ENCODE measurements at places on chromosomes 13 and 19.

DNA sequence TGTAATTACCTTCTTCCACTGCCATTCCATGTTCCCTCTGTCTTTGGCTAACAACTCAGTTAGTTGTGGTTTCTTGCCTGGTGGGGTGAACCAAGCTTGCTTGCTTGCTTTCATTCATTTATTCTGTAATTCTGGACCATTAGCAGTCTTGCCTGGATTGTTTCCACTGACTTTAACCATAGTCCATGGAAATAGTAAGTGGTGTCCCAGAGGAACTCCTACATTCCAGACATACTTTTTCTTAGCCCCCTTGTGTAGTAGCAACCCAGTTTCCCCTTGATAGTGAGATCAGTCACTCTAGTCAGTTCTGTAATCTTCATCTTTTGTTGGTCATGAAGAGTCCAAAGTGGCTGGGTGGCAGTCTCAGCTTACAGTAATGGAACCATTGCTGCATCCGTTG lies 23.2 kb downstream of the PDS5B start:
- DNase-seq: no peak

- DNase-seq: peak; percentile 65
These were observed 16.3 kb upstream of the RNASEH2B start for GRCh38 chr13:50893211-50893852.

- no peak for DNase-seq
These were observed 30.5 kb downstream of the MTRF1 start for GRCh38 chr13:41232578-41233480.

DNA sequence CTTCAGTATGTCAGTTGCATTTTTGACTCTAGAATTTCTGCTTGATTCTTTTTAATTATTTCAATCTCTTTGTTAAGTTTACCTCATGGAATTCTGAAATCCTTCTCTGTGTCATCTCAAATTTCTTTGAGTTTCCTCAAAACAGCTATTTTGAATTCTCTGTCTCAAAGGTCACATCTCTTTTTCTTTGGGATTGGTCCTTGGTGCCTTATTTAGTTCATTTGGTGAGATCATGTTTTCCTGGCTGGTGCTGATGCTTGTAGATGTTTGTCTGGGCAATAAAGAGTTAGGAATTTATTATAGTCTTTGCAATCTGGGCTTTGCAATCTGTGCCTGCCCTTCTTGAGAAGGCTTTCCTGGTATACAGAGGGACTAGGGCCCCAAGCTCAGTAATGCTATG lies 18.5 kb upstream of the KBTBD7 start:
- no peak for DNase-seq

GRCh38 chr13:21966014-21966413 lies 295.1 kb downstream of the FGF9 start:
- no peak for DNase-seq

DNA sequence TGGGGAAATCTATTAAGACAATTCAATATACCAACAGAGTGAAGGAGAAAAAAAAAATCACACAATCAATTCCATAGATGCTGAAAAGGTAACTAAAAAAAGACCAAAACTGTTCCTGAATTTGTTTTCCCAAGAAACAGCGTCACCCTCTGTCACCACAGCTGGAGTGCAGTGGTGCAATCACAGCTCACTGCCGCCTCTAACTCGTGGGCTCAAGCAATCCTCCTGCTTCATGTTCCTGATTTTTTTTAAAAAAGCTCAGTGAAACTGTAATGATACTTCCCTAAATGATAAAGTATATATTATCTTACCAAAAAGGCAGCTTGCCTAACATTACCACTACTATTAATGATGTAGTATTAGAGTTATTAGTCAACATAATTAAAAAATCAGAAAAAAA lies 19.6 kb upstream of the ZFP14 start:
- DNase-seq: no peak

DNA sequence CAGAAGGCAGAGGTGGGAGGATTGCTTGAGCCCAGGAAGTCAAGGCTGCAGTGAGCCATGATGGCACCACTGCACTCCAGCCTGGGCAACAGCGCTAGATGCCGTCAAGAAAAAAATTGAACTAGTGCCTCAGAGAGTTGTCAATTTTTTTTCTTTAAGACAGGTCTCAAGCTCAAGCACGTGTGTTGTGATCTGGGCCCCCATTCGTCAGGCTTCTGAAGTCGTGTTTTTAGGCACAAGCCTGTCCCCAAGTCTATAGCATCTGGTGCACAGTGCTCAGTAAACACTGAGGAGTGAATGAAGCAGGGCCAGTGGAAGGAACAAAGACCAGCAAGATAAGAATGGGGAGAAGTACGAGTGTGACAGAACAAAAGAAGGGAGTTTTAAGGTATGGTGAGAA lies 23.7 kb upstream of the LAMP1 start:
- DNase-seq: no peak

GRCh38 chr13:20127262-20127561 lies 33.6 kb downstream of the GJA3 start:
- DNase-seq: no peak

- no peak for DNase-seq
These were observed 201.9 kb upstream of the SOX1 start for GRCh38 chr13:111865046-111865445.

- DNase-seq: no peak
These were observed 64.8 kb downstream of the UNC13A start for GRCh38 chr19:17623224-17623935.

GRCh38 chr19:51594774-51595109 lies 23.7 kb downstream of the ZNF175 start:
- DNase-seq: no peak

DNA sequence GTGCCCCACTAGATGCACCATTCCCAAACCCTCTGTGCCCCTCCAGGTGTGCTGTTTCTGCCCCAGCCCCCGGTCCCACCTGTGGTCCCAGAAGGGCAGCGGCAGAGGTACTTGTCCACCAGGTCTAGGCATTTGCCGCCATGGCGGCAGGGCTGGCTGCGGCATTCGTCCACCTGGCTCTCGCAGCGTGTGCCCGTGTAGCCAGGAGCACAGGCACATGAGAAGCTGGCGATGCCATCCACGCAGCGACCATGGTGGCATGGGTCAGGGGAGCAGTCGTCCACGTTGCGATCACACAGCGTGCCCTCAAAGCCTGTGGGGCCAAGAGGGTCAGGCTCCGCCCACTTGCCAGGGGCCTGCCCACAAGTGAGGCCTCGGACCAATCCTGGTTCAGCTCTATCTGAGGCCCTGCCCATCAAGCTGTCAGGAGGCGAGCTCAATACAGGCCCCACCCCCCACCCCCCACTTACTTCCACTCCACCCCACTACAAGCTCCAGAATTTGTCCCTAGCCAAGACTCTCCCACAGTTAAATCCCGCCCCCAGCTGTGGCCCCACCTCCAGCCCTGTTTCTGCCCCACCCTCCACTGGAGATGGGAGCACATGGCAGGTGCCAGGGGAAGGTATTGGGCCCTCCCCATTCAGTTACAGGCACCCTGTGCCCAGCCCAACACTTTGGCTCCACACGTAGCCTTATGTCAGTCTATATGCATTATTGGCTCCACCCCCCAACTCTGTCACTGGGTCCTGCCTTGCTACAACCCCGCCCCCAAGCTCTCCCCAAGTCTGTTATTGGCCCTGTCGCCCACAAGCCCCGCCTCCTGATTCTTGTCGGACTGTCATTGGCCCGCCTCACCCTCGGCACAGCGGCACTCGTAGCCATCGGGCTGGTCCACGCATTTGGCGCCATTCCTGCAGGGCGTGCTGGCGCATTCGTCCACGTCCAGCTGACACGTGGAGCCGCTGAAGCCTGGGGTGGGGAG lies 13.5 kb downstream of the NOTCH3 start:
- DNase-seq: no peak

DNA sequence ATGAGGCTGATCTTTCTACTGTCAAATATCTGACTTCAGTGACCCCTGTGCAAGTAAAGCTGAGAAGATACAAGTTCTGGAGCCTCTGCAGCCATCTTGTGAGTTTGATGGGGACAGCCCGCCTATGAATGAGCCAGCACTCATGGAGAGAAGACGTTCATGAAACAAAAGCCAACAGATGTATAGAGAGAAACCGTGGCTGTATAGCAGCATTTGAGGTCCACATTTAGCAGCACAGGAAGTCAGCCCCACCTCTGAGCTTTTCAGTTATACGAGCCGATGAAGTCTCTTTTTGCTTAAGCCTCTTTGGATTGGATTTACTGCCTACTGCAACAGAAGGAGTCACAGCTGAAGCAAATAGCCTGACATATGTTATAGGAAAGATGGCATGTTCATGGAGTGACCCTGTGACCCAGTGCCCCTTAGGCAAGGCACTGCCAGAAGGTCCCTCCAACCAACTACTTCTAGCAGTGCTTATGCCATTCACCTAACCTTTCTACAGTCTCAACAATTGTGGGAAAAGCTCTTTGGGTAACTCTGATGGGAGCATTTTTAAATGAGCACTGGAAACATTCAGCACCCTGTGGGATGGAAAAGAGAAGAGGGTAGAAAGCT lies 3.5 kb upstream of the DLEU7 start:
- DNase-seq: no peak

DNA sequence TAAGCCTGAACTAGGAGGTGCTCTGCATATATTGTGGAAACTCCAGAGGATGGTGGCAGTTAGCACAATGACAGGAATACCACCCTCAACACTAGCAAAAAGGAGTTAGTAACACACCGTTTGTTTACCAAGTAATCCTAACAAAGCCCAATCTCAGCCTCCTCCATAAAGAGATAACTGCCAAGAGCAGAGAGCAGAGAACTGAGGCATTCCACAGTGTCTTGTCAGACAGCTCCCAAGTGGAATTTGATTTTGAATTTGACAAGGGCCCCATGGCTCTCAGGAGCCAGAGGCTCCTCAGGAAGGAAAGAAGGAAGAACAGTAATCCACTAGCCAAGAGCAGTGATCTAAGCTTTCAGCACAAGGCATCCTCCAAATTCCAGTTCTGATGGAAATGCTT lies 298.6 kb downstream of the DCLK1 start:
- DNase-seq: no peak

- no peak for DNase-seq
These were observed 52.0 kb downstream of the EPS15L1 start for GRCh38 chr19:16419669-16420335.

GRCh38 chr19:18507021-18507726 lies 14.7 kb downstream of the ELL start:
- no peak for DNase-seq

DNA sequence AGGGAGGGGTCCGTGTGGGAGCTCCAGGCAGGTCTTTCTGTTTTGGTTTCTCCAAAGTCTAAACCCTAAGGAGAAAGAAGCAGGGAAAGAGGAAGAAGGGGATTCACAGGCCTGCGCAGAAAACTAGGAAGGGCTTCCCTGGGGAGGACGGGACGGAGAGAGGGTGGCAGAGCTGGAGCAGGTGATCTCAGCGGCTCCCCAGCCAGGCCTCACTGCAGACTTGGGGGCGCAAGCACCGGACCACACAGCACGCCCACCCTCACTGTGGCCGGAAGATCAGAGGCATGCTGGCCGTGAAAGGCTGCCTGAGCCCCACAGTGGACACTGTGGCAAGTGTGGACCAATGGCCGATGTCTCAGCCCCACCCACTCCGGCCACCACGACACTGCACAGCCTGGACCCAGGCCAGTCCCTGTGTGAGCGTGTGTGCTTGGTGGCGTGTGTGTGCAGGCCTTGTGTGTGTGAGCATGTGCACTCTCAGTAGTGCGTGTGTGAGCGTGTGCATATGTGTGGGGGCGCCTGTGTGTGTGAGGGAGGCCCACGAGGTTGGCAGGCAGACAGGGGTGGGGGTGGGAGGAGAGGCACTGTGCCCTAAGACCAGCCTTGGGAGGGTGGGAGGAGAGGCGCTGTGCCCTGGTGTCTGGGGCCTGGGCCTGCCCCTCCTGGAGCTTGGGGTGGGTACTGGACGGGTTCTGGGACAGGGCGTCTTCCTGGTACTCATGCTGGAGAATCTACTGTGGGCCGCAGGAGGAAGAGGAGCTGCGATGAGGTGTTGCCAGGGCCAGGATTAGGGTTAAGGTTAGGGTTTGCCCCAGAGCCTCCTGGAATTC lies 15.4 kb upstream of the TMEM255B start:
- no peak for DNase-seq

- no peak for DNase-seq
These were observed 5.3 kb upstream of the PSG7 start for GRCh38 chr19:42942187-42942789.

DNA sequence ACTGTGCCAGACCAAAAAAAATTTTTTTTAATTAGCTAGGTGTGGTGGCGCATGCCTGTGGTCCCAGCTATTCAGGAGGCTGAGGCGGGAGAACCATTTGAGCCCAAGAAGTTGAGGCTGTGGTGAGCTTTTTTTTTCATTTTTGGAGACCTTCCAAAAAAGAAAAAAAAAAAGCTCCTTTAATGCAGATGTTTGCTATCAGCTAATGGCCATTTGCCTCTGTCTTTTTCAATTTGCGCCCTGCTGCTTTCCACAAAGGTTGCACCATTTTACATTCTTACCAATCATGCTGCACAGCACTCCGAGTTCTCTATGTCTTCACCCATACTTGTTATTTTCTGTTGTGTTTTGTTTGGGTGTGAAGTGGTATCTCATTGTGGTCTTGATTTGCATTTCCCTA lies 15.6 kb upstream of the SMARCA4 start:
- no peak for DNase-seq

DNA sequence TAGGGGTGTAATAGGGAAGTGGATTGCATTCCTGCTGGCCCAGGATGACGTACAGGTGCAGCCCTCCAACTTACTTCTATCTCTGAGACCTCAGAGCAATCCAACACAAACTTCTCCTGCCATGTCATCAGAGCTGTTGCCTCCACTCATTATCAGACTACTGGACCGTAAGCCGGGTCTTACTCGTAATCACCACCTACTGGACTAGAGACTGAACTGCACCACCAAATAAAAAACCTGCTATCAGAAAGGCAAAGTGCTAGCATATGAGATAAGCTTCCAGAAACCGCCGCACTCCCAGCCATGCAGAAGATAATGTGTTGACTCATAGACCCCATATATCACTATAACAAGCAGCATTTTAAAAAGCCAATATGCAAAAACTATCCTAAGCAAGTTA lies 102.0 kb downstream of the SLITRK1 start:
- DNase-seq: no peak

DNA sequence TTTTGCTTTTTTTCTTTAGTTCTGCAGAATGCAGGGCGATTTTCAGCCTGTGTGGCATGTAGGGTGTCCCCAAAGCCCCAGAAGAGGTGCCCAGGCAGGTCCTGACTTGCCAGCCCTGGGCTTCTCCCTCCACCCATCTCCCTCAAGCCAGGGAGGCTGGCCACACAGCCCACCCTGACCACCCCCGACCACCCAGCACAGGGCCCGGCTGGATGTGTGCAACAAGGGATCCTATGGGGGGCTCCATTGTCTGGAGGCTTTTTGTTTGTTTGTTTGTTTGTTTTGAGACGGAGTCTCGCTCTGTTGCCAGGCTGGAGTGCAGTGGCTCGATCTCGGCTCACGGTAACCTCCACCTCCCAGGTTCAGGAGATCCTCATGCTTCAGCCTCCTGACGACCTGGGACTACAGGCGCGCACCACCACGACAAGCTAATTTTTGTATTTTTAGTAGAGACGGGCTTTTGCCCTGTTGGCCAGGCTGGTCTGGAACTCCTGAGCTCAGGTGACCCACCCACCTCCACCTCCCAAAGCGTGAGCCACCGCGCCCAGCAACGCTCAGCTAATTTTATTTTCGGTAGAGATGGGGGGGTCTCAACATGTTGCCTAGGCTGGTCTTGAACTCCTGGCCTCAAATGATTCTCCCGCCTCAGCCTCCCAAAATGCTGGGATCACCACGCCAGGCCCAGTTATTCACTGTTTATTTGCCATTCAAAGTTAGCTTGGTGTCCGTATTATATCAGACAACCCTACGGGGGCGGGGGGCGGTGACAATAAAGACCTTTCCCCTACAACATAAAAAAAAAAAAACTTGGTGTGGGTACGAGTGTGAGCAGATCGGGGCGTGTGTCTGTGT lies 7.8 kb upstream of the MKNK2 start:
- no peak for DNase-seq
